NCI-H1048 (cell line): ENCODE measurements at places on chromosomes 12 and 14.

GRCh38 chr12:111430433-111431353 is 25.0 kb downstream of the SH2B3 start:
- no peak for DNase-seq

DNA sequence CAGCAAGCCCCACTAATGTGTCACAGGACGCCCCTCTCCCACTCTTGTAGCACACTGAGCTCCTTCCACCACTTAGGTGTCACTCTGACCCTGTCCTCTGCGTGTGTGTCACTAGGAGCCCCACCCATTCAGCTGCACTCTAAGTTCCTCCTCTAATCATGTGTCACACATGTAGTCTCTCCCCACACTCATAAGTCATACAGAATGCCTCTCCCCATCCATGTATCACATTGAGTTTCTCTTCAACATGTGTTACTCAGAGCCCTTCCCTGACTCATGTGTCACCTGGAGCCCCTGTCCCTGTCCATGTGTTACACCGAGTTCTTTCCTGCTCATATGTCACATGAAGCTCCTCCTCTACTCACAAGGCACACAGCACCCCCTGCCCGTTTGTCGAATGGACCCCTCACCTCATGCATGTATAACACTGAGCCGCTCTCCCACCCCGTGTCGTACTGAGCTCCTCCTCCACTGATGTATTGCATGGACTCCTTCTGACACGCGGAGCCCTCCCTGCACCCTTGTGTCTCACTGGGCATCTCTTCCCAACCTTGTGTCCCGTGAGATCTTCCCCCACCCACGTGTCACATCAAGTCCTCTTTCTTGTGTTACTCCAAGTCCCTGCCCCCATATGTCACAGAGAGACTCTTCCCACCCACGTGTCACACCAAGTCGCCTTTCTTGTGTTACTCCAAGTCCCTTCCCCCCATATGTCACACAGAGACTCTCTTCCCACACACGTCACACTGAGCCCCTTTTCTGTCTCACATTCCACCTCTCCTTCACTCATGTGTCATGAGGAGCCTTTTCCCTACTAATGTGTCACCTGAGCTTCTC is 31.0 kb downstream of the RTL1 start:
- DNase-seq: no peak

- no peak for DNase-seq
Observed at GRCh38 chr14:101350021-101350420, 211.3 kb upstream of the DIO3 start.

DNA sequence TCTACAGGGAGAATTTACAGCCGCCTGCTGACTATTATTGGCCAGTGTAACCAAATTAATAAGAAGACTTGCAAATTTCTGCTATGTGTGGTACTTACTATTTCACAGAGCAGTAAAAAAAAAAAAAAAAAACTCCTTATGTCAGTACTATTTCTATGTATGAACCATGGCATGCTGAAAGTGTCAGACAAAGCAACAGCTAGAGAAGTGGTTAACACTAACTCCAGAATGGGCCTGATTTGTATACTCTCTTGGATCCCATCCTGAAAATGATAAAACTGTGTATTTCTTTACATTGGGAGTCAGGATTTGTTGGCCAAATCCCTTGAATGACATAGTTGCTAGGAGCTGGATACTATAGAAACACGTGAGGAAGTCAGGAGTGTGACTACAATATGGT is 416.8 kb downstream of the EGLN3 start:
- DNase-seq: no peak

- DNase-seq: no peak
Observed at GRCh38 chr12:57299514-57300016, 48.6 kb upstream of the STAC3 start.

GRCh38 chr14:23281247-23281646 is 4.7 kb downstream of the HOMEZ start:
- no peak for DNase-seq
